Activated CD4-positive, alpha-beta memory T cell treated with anti-CD3 and anti-CD28 coated beads, Interleukin-2, amount 10 ng/mL, durations not matched to agents 7 days and 5 days (primary cell): ENCODE measurements at places on chromosomes 2 and 18. TPM values are rescaled to one million over a fixed set of nuclear protein-coding genes. Genes with fewer than 3 reads are reported as not detected.

The PLEKHH2 gene
- 0.35 TPM for total RNA-seq

The ADD2 gene
- total RNA-seq = 1.3 TPM

The CAPN13 gene
- not detected for total RNA-seq

The LRRC30 gene
- not detected for total RNA-seq

The IL1RN gene
- total RNA-seq = 2.6 TPM

- no peak overlapping the region for H3K4me3 ChIP-seq
- no peak for DNase-seq
- H3K27ac ChIP-seq = peak overlapping the region; percentile 27
- H3K27me3 ChIP-seq = no peaks in the 10 kb centered on the region
- peaks cover 58% of the 10 kb centered on the region for H3K36me3 ChIP-seq
Measured at GRCh38 chr2:197280015-197280702, 30.4 kb downstream of the ANKRD44 start.

DNA sequence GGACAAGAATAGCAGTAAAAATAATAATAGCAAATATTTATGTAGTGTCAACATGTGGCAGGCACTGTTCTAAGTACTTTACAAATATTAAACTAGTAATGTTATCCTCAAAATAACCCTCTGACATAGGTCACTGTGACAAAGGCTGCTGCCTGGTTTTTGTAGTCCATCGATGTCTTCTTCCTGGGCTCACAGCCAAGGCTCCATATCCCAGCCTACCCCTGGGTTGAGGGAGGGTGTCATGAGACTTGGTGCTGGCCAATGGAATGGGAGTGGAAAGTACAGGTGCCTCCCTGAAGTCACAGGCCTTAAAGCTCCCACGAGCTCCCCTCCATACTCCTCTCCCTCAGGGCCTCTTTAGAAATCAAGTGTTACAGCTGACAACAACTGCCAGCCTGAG is 159.3 kb downstream of the CYRIA start:
- no peak overlapping the region for H3K27ac ChIP-seq
- H3K27me3 ChIP-seq = peaks cover 13% of the 10 kb centered on the region
- H3K36me3 ChIP-seq = no peaks in the 10 kb centered on the region

DNA sequence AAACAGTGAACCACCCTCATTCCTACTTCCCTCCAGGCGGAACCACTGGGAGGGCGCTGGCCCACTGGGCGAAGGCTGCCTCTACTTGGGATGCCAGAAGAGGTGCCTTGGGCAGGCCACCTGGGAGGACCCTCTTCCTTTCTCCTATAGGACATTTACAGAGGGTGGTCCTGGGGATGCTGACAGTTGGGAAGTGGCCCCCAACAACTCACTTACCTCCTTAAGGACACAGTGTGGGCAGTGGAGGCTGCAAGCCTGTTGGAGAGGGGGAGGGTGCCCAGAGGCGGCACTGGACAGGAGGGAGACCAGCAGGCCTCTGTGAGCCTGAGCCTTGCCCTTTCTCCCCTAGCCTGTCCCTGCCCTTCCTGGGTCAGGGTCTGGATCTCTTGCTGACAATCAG is 346.4 kb upstream of the HS6ST1 start:
- no peak for DNase-seq
- no peak overlapping the region for H3K27ac ChIP-seq
- no peaks in the 10 kb centered on the region for H3K27me3 ChIP-seq
- no peaks in the 10 kb centered on the region for H3K36me3 ChIP-seq

- DNase-seq = no peak
- H3K4me3 ChIP-seq = no peak overlapping the region
- H3K27me3 ChIP-seq = no peaks in the 10 kb centered on the region
- H3K27ac ChIP-seq = no peak overlapping the region
Measured at GRCh38 chr2:211333377-211333776, 777.0 kb downstream of the CPS1 start.

DNA sequence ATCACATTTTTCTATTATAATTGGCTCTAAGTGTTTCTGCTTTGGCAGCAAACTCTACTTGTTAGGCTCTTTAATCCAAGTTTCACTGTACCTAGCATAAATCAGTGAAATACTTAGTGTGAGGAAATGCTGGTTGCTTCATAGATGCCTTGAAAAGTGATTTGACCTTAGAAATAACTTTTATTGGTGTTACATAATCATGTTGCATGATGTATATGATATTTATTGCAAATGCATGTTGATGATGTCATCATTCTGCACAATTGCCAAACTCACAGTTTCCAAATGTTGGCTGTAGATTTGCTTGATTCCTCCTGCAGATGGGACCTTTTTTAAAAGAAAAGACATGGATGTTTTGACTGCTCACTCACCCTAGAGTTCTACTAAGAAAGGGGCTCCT is 137.6 kb upstream of the BCL2L11 start:
- no peak overlapping the region for H3K27ac ChIP-seq
- no peaks in the 10 kb centered on the region for H3K36me3 ChIP-seq
- no peak overlapping the region for H3K4me3 ChIP-seq
- no peaks in the 10 kb centered on the region for H3K4me1 ChIP-seq

GRCh38 chr2:31031132-31031706 is 107.0 kb downstream of the GALNT14 start:
- no peak overlapping the region for H3K4me3 ChIP-seq
- no peak overlapping the region for H3K27ac ChIP-seq
- peaks cover 3% of the 10 kb centered on the region for H3K27me3 ChIP-seq
- no peak for DNase-seq

GRCh38 chr2:38045811-38046210 is 30.1 kb downstream of the CYP1B1 start:
- no peaks in the 10 kb centered on the region for H3K36me3 ChIP-seq
- no peaks in the 10 kb centered on the region for H3K4me1 ChIP-seq
- peaks cover 22% of the 10 kb centered on the region for H3K27me3 ChIP-seq
- H3K27ac ChIP-seq = no peak overlapping the region
- H3K4me3 ChIP-seq = no peak overlapping the region

- no peak overlapping the region for H3K4me3 ChIP-seq
- H3K27me3 ChIP-seq = peaks cover 6% of the 10 kb centered on the region
- no peak overlapping the region for H3K27ac ChIP-seq
- no peak for DNase-seq
- no peaks in the 10 kb centered on the region for H3K36me3 ChIP-seq
Measured at GRCh38 chr18:8980918-8981317, 121.6 kb upstream of the NDUFV2 start.

DNA sequence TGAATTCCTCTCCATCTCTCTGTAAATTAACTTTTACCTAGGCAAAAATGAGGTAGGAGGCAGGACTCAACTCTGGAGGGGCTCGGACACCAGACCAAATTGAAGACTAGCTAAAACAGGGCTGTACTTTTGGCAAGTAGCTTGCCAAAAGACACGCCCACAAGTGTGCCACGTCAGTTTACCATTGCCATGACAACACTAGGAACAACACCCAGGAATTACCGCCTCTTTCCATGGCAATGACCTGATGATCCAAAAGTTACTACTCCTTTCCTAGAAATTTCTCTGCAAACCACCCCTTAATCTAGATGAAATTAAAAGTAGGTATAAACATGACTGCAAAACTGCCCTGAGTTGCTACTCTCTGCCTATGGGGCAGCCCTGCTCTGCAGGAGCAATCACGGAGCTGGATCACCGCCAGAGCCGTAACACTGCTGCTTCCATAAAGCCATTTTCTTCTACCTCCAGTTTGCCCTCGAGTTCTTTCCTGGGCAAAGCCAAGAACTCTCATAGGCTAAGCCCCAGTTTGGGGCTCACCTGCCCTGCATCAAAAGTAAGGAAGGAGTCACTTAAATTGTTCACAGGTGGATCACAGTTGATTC is 66.0 kb upstream of the FAM136A start:
- no peaks in the 10 kb centered on the region for H3K36me3 ChIP-seq
- DNase-seq = no peak
- H3K27me3 ChIP-seq = peaks cover 11% of the 10 kb centered on the region

DNA sequence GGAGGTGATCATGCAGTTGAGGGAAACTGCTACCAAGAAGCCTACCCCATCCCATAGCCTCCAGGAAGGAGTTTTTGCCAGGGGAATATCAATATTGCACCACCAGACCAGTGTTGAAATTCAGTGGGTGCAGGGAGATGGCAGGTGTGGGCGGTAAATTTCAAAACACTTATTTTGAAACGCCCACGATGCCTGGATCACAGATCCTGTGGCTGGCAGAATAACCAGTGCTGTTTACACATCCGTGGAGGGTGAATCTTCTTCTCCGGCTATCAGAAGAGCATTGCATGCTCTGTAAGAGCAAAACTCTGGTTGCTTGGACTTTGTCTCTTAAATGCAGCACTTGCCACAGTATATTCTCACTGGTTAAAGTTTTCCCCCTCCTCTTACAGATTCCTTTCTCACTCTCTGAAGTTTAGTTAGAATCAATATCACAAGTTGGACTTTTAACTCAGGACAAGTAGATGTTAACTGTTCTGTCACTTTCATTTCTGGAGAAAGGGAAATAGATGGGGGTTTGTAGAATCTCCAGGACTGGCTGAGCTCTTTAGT is 70.5 kb upstream of the ZCCHC2 start:
- H3K27ac ChIP-seq = peak overlapping the region; percentile 8
- peaks cover 9% of the 10 kb centered on the region for H3K27me3 ChIP-seq
- H3K4me1 ChIP-seq = peaks cover 19% of the 10 kb centered on the region

DNA sequence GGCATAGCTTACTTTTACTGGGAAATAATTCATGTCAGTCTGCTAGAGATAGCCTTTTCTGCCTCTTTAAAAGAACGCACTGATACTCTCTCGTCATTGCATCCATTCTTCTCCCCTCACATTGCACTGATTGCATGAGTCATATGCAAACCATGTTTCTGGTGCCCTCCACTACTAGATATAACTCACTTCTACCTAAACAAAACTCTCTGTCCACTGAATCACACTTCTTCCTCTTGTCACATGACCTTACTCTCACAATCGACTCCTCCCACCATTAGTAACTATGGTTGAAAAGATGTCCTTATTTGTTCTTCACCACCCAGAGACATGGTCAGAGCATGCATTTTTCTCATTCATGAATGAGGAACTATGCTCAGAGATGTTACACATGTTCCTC is 158.0 kb downstream of the CSRNP3 start:
- DNase-seq = no peak
- no peak overlapping the region for H3K4me3 ChIP-seq
- H3K4me1 ChIP-seq = no peaks in the 10 kb centered on the region
- no peaks in the 10 kb centered on the region for H3K27me3 ChIP-seq
